Stimulated activated effector memory CD8-positive, alpha-beta T cell treated with anti-CD3 and anti-CD28 coated beads, Interleukin-12 subunit alpha, Interleukin-12 subunit beta, amount 100 ng/mL, for 72 hours (primary cell): ENCODE measurements at places on chromosomes 6 and 20.

DNA sequence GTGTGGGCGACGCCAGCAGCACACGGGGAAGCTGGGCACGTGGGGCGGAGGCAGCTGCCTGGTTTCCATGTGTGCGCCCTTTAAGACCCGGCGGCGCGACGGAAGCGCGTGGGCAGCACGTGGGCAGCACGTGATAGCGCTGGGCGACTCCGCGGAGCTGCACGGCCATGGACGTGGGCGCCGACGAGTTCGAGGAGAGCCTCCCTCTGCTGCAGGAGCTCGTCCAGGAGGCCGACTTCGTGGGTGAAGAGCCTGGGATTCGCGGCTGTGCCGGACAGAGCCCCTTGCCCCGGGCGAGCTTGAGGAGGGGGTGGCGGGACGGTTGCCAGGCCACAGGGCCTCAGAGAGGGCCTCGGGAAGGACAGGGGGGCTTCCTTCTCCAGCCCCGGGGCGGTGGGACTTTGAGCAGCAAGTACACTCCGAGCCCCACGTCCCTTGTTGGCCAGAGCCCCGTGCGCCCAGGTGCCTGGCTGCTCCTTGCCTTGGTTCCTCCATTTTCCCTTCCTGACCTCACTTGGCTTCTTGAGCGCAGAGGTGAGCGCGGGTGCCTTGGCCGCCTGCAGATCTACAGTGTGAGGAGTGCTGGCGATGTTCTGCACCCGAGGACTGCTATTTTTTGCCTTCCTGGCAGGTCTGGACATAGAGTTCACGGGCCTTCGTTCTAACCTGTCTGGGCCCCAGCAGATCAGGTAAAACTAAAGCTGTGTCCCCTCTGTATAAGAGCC, at the start of gene PNLDC1:
PNLDC1 (plus strand) TSS at position 136 of the 725 bp plus-strand sequence; CDS start at position 168, 32 bp downstream.
- no peak for DNase-seq

- no peak for DNase-seq
These were observed 16.8 kb downstream of the SLC17A2 start for GRCh38 chr6:25913741-25914140.

DNA sequence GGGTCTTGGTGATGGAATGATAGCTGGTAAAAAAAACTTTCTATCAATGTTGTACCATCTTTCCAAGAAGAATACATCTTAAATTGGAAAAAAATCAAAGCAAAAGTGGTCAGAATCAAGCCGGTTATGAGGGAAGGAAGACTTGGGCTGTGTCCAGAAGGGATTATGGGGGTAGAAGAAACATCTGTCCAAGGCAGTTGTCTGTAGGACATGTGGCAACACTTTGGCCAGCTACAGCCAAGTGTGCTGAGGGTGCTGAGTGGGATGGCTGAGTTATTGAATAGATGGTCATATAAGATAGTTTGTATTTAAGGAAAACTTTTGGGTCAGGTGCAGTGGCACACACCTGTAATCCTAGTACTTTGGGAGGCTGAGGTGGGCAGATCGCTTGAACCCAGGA, 38.4 kb downstream of the INSM1 start:
- DNase-seq = no peak

DNA sequence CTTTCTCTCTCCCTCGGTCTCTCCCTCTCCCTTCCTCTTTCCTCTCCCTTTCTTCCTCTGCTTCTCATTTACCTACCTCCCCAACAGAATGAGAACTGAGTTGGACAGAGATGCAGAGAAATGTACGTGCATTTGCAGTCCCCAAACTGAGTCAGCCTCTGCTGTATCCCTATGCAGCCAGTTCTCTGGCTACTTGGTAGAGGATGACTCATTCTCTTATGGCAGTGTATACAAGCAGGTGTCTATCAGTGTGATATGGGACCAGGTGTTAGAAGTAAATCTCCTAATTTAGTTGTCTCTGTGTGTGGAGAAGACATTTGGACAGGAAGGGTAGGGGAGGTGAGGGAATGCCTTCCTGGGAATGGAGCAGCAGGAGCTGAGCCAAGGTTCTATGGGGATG, 470.8 kb downstream of the CD109 start:
- DNase-seq = no peak

GRCh38 chr6:16901782-16902181, 140.5 kb upstream of the ATXN1 start:
- DNase-seq = no peak

GRCh38 chr6:150895928-150896632, 30.6 kb downstream of the MTHFD1L start:
- DNase-seq = no peak

- no peak for DNase-seq
These were observed 377.1 kb downstream of the BTBD9 start for GRCh38 chr6:38262609-38263008.

DNA sequence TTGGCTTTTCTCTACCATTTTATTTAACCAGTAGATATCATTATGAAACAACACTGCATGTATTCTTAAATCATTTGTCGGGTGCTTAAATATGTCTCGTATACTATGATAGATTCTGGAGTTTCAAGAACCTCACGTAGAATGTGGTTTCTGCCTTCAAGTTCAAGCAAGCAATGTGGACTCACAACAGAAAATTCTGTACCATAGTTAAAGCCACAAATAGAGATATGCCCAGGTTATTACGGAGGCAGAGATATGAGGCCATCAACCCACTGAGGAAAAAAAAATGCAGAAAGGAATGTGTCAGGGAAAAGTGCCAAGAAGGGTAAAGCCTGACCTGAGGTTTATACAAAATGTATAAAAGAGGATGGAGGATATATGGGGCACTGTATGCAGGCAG, 109.9 kb downstream of the GFRAL start:
- no peak for DNase-seq

DNA sequence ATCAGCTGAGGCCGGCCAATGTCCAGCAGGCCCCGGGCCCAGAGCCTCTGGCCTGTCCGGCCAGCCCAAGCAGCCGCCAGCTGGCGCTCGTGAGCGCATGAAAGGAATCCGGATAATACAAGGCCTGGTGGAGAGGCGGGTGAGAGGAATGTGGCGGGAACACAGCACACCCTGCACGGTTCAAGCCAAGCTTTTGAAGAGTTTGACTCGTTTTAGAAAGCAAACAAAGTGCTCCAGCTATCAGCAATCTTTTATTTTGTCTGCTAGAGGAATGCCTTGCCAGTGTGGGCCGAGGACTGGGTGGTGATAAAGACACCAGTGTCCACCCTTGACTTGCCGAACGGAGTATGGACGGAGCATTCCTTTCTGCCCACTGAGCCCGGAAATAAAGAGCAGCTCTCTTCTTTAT, 9.3 kb upstream of the NEDD9 start:
- DNase-seq = no peak

GRCh38 chr6:100116411-100117194, 122.6 kb upstream of the MCHR2 start:
- DNase-seq = no peak
